Activated naive CD4-positive, alpha-beta T cell (primary cell): ENCODE measurements at places on chromosomes 1 and 21.

DNA sequence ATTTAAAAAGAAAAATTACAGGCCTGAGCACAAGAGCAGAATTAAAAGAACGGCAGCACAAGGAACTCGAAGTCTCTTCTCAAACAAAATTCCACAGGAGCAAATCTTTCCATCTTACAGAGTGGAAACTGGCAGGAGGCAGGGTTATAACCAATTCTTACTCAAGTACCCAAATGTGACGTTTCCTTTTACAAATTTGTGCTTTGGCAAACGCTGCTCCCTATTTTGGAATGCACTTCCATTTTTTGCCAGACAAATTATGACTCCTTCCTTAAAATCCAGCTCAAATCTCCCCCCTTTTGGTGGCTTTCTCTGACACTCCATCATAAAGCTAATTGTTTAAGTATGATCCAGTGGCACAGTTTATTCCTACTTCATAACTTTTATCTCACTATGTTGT, 7.8 kb downstream of the ERI3 start:
- no peak for DNase-seq

- no peak for DNase-seq
Measured at GRCh38 chr1:10514490-10515235, 39.9 kb downstream of the PEX14 start.

DNA sequence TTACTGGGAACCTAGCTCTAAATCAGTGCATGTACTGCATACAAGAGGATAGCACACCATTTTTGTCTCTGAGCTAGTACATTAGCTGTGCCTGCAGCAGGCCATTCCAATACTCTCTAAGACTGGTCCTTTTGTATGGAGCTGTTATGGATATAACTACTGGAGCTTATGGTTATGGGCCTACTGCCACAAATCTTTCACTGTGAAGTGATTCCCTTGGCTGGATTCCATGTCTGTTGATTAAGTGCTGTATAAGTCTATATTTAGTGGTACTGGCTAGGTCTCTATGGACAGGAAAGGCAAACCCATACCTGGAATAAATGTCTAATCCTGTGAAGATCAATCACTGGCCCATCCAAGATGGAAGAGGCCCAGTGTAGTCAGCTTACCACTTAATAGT, 12.0 kb downstream of the ZFYVE9 start:
- DNase-seq = no peak

- DNase-seq = no peak
Measured at GRCh38 chr1:178578541-178578940, 65.6 kb downstream of the TEX35 start.

DNA sequence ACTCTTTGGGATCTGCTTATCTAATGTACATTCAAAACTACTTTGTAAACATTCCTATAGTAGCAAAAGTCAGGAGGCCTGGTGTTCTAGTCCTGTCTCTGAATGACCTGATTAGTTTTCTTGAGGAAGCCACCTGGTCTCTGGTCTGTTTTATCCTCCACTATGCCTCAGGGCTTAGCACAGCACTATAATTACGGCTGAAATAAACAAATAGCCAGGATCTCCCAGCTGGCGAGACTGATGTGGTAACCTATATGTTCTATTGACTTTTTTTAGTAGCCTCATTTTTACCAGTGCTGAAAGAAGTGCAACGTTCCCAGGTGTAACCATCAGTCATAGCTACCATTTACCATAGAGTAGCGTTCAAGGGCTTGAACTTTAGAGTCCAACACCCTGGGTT, 24.2 kb upstream of the RPL11 start:
- no peak for DNase-seq

- no peak for DNase-seq
Measured at GRCh38 chr1:64575881-64576676, 106.2 kb downstream of the CACHD1 start.

GRCh38 chr1:154463512-154463990, 38.5 kb upstream of the TDRD10 start:
- no peak for DNase-seq

- DNase-seq = no peak
Measured at GRCh38 chr1:67738401-67738800, 53.4 kb downstream of the GADD45A start.

GRCh38 chr21:32364796-32365195, 28.0 kb downstream of the URB1 start:
- DNase-seq = no peak

GRCh38 chr1:202023001-202023433, 12.6 kb downstream of the ELF3 start:
- DNase-seq = no peak

- no peak for DNase-seq
Measured at GRCh38 chr1:61300899-61301298, 218.5 kb downstream of the NFIA start.

GRCh38 chr21:43352154-43352537, 74.8 kb downstream of the SIK1 start:
- DNase-seq = no peak

DNA sequence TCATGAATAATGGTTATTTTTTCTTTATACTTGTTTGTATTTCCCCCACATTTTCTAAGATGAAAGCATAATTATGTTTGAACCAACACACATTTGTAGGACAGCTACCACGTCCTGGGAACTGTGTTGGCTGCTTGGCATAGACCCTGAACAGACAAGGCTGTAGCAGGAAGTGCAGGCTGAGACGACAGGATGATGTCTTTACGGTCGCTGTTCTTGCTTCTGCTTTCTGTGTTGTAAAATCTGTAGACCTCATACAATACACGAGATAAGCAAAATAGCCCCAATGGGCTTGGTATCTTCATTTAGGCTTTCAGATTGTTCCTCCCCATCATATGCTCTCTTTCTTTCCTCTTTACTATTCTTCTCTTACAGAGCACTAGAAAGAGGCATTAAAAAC, 23.3 kb upstream of the OTUD3 start:
- DNase-seq = no peak

DNA sequence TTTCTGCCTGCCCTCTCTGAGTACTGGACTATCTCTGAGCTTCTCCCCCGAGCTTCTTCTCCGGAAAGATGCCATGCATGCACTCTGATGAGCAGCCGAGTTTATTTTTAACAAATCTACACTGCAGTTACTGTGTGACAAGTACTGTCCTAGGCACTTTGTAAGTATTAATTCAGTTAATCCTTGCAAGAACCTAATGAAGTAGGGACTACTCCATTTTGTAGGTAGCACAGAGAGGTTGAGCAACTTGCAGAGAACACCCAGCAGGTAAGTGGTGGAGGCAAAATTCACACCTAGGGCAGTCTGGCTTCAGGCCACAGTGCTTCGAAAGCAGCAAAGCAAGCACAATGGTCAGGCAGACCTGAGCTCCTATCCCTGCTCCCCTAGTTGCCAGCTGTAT, 3.8 kb upstream of the TAL1 start:
- no peak for DNase-seq

GRCh38 chr1:207181847-207182246, 77.8 kb downstream of the C4BPA start:
- no peak for DNase-seq

DNA sequence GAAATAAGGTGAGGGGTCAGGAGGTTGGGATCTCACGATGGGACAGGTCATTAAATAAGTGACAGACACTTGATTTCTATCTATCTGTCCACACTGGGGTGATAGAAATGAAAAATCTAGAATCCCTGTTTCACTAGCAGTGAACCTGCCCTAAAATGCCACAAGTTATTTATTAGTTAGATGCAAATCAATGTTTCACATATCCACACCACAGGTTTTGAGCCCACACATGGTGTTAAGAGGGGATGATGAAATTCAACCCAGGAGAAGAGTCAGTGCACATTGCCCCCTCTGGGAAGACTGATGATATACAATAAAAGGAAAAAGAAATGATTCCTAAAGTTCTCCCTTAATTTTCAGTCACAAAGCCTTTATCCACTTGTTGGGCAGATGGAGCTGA, 10.1 kb upstream of the NTPCR start:
- DNase-seq = no peak

DNA sequence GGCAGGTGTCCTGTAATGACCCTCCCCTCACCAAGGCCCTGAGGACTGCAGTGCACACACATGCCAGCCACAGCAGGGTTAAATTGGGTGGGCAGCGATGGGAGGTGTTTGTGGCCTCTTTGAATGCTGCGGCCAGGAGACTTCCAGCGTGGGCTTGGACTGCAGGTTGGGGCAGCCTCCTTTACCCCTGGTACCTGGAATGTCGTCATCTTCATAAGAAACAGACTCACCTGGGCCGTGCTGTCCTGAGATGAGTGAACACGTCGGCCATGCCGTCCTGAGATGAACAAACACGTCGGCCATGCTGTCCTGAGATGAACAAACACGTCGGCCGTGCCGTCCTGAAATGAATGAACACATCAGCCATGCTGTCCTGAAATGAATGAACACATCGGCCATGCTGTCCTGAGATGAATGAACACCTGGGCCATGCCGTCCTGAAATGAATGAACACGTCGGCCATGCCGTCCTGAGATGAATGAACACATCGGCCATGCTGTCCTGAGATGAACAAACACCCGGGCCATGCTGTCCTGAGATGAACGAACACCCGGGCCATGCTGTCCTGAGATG, 50.1 kb upstream of the COL6A1 start:
- no peak for DNase-seq

- DNase-seq = no peak
Measured at GRCh38 chr1:97392701-97393100, 528.1 kb downstream of the DPYD start.

GRCh38 chr1:110011527-110012041, 22.8 kb upstream of the STRIP1 start:
- no peak for DNase-seq

GRCh38 chr1:107817935-107818334, 147.0 kb downstream of the VAV3 start:
- no peak for DNase-seq

GRCh38 chr1:164562061-164562460, 3.1 kb downstream of the PBX1 start:
- DNase-seq = no peak

DNA sequence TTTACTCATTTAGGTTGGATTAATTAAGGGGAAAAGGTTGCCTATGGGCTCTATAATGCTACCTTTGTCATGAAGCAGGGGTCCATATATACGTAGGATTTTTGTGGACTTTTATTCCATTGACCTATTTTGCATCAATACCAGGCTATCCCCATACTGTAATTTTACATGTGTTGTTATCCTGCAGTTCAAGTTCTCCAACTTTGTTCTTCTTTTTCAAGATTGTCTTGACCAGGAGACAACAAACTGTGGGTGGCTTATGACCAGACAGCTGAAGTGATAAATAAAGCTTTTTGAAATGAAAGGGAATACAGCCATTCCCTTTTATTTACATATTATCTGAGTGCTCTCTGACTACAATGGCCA, 345.7 kb downstream of the BARHL2 start:
- DNase-seq = no peak

- no peak for DNase-seq
Measured at GRCh38 chr1:37393173-37394120, 80.9 kb upstream of the ZC3H12A start.

DNA sequence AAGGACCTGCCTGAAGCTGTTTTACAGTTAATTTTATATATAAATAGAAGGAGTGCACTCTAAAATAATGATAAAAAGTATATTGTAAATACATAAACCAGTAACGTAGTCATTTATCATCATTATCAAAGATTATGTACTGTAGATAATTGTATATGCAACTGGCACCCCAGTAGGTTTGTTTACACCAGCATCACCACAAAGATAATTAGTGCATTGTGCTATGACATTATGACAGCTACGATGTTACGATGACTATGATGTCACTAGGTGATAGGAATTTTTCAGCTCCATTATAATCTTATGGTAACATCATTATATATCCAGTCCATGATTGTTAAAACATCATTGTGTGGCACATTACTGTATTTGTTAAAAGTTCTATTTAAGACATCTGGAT, 185.2 kb downstream of the LBR start:
- no peak for DNase-seq

- no peak for DNase-seq
Measured at GRCh38 chr21:18987520-18988026, 584.0 kb upstream of the TMPRSS15 start.

DNA sequence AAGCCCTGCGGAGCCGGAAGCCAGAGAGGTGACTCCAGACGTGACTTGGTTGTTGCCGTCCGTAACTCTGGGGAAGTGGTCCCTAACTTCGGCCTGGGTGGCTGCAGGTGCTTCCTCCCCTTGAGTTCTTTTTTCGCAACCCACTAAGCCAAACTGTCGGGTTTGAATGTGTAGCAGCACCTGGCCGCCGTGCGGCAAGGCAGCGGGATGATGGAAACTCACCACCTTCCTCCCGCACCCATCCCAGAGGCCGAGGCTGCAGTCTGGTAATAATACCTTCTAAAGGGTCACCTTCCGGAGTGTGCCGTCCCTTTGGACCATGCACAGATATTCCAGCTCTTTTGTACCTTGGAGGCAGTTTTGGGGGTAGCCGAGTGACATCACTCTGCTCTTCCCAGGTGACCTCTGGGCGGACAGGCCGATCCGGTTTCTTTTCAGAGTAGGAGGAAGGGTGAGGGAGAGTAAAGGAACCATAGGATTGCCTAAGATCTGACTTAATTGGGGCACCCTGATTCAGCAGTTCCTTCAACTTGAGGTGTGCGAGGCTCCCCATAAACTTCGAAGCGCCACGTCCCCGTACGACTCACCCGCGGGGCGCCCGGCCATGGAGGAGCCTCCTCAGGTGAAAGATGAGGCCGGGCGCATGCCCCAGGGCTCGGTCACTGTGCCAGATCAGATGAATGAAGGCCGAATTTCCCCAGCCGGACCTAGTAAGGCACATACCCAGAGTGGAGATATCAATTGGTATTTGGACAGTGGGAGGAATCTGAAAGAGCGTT, 1.0 kb downstream of the KCNK1 start:
- DNase-seq = no peak

GRCh38 chr1:16077406-16078245, 4.2 kb upstream of the FAM131C start:
- no peak for DNase-seq

- no peak for DNase-seq
Measured at GRCh38 chr1:152048416-152049009, 11.7 kb upstream of the S100A11 start.

DNA sequence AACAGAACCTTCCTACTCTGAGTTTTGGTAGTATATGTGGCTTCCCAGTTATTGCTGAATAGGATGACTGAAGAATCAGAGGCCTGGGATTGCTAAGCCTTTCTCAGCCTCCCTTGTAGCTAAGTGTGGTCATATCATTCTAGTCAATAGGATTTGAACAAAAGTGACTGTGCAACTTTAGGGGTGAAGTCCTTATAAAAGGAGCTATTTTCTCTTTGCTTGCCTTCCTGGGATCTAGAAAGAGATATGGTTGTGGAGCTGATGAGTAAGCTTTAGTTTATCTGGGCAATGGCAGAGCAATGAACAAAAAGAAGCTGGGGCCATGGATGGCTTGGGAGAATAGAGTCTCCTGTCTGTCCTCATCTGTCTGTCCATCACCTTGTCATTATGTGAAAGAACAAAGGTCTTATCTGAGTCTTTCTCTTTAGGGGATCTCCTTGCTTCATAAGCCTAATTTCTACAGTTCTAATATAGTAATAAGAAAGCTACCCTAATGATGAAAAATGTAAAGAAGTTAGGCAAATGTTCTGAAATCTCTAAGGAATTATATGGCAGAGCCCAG, 91.5 kb downstream of the TENT5C start:
- DNase-seq = no peak
